ENCODE measurements at places on chromosomes 6 and 20.

- no peaks in the 10 kb centered on the region for H3K27me3 ChIP-seq
- no peak overlapping the region for H3K27ac ChIP-seq
- peak; percentile 93 for DNase-seq
- no peaks in the 10 kb centered on the region for H3K4me1 ChIP-seq
- H3K4me3 ChIP-seq, result no peak overlapping the region
- no peaks in the 10 kb centered on the region for H3K36me3 ChIP-seq
Measured at GRCh38 chr6:90285611-90286381, 10.8 kb downstream of the BACH2 start.

GRCh38 chr6:16404456-16404855, 166.1 kb downstream of the GMPR start:
- H3K4me1 ChIP-seq, result no peaks in the 10 kb centered on the region
- H3K27me3 ChIP-seq, result no peaks in the 10 kb centered on the region
- H3K36me3 ChIP-seq, result no peaks in the 10 kb centered on the region
- H3K4me3 ChIP-seq, result no peak overlapping the region

- peaks cover 3% of the 10 kb centered on the region for H3K4me1 ChIP-seq
- H3K36me3 ChIP-seq, result no peaks in the 10 kb centered on the region
- H3K27me3 ChIP-seq, result no peaks in the 10 kb centered on the region
- peak; percentile 92 for DNase-seq
- no peak overlapping the region for H3K27ac ChIP-seq
Measured at GRCh38 chr20:39874049-39874893, 814.8 kb downstream of the MAFB start.

GRCh38 chr20:44219791-44220190, 9.2 kb upstream of the OSER1 start:
- no peaks in the 10 kb centered on the region for H3K4me1 ChIP-seq
- no peak overlapping the region for H3K4me3 ChIP-seq
- DNase-seq, result peak; percentile 47
- H3K27ac ChIP-seq, result no peak overlapping the region

DNA sequence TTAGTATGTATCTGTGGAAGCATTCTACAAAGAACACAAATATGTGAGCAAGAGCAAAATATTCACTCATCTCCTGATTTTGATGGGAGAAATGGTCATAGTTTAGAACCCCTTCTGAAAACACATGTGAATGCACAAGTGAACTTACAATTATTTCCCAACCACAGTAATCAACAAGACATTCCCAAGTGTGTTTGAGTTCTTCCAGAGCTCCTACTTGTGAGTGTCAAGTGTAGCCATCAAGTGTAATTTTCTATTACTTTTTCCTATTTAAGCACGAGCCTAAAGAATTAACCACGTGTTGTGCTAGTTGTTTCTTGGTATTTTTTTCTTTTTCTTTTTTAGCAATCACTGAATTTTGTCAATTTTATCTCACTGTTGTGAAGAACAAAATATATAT, 402.3 kb downstream of the NKAIN2 start:
- no peak for DNase-seq
- H3K27me3 ChIP-seq, result no peaks in the 10 kb centered on the region
- H3K36me3 ChIP-seq, result no peaks in the 10 kb centered on the region
- no peaks in the 10 kb centered on the region for H3K4me1 ChIP-seq

DNA sequence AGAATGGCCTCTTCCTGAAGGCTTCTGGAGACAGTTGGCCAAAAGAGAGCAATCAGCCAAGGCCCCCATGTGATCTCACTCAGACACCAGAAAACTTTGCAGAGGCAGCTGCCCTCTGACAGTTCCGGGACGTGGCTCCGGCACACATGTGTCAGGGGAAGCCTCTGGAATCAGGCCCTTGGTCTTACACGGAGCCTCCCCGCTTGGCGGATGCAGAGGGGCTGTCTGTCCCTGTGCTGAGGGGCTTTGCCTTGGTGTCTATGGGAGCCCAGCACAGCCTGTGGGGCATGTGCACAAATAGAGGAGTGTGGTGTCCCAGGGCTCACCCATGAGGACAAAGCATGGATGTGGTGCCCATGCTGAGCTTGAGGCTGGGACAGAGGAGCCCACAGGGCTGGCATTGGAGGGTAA, 13.8 kb downstream of the SIGLEC1 start:
- no peaks in the 10 kb centered on the region for H3K27me3 ChIP-seq
- DNase-seq, result no peak
- no peak overlapping the region for H3K27ac ChIP-seq
- H3K4me3 ChIP-seq, result no peak overlapping the region
- no peaks in the 10 kb centered on the region for H3K36me3 ChIP-seq
- H3K4me1 ChIP-seq, result no peaks in the 10 kb centered on the region

- no peak for DNase-seq
- H3K36me3 ChIP-seq, result no peaks in the 10 kb centered on the region
- H3K27ac ChIP-seq, result no peak overlapping the region
- H3K4me3 ChIP-seq, result no peak overlapping the region
- no peaks in the 10 kb centered on the region for H3K4me1 ChIP-seq
- no peaks in the 10 kb centered on the region for H3K27me3 ChIP-seq
Measured at GRCh38 chr6:20542927-20543602, 8.8 kb downstream of the CDKAL1 start.

GRCh38 chr20:31705191-31705590, 17.5 kb downstream of the BCL2L1 start:
- no peak overlapping the region for H3K4me3 ChIP-seq
- no peaks in the 10 kb centered on the region for H3K4me1 ChIP-seq
- no peak overlapping the region for H3K27ac ChIP-seq
- no peak for DNase-seq
- H3K36me3 ChIP-seq, result no peaks in the 10 kb centered on the region

DNA sequence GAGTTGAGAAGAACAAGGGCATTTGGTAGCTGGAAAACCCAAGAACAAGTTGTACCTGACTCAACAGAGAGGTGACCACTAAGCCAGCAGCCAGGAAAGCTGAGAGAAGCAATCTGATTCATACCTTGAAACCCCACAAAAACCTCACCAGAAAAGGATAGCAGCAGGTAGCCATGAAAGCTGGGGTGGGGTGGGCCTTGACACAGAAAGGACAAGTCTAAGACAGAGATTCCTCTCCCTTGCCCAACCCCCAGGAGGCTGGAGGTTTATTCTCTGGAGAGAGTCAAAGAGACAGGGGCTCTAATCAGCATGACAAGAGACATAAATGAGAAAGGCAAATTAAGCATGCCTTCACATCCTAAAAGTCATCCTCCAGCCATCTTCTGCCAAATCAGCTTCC, 151.7 kb upstream of the DST start:
- no peak overlapping the region for H3K4me3 ChIP-seq
- H3K27ac ChIP-seq, result no peak overlapping the region
- peak; percentile 47 for DNase-seq
- peaks cover 14% of the 10 kb centered on the region for H3K4me1 ChIP-seq
- H3K36me3 ChIP-seq, result no peaks in the 10 kb centered on the region
